Activated naive CD8-positive, alpha-beta T cell treated with anti-CD3 and anti-CD28 coated beads, Interleukin-2, amount 50 U/mL, for 16 hours (primary cell): ENCODE measurements at places on chromosomes 3 and 15.

DNA sequence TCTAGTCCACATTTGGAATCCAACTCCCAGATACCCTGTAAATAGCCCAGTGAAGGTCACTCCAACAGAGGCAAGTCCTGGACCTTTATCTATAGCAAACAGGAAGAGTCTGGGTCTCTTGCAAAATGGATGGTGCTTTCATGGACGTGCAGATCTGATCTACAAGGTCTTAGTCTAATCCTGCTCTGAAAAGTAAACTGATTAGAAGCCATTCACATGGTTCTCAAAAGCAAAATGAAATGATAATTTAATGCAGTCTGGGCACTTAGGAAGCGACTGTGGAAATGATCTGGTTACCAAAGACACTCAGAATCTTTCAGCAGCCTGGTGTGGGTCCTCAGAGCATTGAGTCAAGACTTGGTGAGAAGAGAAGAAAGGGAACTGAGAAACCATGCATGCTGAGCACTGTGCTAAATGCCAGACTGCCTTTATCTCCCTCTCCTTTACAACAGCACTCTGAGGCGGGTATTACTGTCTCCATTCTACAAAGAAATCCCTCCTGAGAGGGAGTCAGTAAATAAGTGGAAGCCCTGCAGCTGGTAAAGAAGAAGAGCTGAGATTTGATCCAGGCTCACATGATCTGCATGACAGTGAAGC, 29.0 kb downstream of the AQP9 start:
- DNase-seq = no peak

- DNase-seq = no peak
Measured at GRCh38 chr3:2513986-2514385, 415.3 kb downstream of the CNTN4 start.

DNA sequence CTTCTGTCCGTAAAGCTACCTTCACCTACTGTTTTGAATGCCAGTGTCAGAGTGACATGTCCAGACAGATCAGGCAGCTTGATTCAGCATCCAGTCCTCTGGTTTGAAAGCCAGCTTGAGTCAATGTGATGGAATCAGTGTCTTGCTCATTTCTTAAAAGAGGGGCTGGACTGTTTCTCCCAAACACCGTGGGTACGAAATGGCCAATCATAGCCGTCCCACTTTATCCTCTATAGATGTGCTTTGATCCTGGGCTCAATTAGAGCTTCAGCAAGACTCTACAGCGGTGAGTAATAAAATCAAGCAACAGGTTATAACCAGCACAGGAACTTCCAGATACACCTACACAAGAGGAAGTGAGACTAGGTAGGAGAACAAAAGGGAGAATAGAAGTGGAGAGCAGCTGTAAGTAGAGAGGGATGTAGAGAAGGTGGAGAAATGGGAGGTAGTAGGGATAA, 17.0 kb upstream of the OR5K1 start:
- no peak for DNase-seq

DNA sequence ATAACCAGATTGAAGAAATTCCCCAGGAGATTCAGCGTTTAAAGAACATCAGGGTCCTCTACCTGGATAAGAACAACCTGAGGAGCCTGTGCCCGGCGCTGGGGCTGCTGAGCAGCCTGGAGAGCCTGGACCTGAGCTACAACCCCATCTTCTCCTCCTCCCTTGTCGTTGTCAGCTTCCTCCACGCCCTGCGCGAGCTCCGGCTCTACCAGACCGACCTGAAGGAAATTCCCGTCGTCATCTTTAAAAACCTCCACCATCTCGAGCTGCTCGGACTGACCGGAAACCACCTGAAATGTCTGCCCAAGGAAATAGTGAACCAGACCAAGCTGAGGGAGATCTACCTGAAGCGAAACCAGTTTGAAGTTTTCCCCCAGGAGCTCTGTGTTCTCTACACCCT, 9.4 kb upstream of the LRRC34 start:
- DNase-seq = no peak

DNA sequence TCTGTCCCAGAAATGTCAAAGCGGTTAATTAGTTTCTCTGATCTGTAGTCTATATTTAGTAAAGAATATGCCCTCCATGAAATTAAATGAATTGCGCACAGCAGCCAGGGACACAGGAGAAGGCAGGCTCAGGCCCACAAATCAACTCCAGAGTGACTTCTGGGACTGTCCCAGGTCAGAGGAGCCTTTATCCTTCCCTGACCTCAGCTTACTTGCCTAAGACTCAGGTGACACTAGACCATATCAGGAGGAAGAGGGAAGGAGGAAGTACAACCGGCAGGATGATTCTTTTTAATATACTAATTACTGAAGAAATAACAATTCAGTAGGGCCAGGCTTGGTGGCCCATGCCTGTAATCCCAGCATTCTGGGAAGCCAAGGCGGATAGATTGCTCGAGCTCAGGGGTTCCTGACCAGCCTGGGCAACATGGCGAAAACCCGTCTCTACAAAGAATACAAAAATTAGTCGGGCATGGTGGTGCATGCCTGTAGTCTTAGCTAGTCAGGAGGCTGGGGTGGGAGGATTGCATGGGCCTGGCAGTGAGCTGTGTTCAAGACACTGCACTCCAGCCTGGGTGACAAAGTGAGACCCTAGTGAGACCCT, 1.8 kb upstream of the GPR15 start:
- DNase-seq = no peak

GRCh38 chr3:128232376-128233178, 79.3 kb downstream of the EEFSEC start:
- DNase-seq = no peak

- DNase-seq = no peak
Measured at GRCh38 chr3:58034738-58035523, 26.7 kb downstream of the FLNB start.

DNA sequence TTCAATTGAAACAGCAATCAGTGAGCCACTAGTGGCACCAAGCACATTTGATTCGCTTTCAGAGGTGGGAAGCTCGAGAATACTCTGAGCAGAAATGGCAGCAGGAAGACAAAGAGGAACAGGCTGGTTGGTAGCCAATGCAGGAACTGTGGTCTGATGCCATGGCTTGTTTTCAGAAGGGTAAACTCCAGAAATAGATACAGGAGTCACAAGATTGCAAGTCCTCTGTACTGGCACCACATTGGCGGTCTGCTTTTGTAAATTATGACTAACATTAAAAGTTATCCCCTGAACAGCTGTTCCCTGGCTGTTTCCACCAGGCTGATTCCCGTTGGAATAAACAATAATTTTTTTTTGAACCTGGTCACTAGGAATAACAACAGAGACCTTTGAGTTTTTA, 35.5 kb downstream of the USF3 start:
- no peak for DNase-seq

DNA sequence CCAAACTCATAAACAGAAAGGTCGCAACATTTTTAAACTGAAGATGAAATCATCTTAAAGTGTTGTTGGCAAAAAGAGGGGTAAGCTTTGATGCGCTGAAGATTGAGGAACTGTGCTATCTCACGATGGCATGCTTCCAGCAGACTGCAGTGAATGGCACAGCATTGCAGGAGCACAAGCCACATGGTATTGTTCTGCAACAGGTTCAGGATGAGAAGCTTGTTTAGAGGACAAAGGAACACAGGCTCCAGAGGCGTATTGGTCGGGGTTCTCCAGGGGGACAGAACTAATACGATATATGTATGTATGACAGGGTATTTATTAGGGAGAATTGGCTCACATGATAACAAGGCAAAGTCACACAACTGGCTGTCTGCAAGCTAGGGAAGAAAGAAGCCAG, 13.8 kb upstream of the PLD1 start:
- no peak for DNase-seq

- DNase-seq = no peak
Measured at GRCh38 chr15:74682954-74683353, 12.9 kb downstream of the EDC3 start.

DNA sequence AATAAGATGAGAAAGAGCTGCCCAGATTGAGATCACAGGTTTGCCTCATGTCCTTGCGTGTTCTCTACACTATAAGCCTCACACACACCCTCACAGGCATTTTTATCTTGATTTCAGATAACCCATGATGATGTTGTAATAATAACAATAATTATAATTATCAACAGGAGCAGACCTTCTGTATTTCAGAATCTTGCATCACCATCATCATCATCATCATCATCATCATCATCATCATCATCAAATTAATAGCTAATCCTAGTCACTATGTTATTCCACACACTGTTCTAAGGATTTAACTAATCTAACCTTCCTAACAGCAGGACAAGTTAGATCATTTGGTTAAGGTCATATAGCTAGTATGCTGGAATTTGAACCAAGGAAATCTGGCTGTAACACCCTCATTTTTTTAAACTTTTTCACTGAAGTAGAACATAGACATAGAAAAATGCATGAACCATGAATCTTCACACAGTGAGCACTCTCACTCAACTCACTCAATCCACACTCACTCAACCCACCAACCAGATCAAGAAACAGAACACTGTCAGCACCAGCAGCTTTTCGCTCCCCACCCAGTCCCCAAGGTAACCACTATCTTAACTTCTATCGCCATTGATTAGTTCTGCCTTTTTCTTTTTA, 1.8 kb upstream of the SH2D7 start:
- no peak for DNase-seq

DNA sequence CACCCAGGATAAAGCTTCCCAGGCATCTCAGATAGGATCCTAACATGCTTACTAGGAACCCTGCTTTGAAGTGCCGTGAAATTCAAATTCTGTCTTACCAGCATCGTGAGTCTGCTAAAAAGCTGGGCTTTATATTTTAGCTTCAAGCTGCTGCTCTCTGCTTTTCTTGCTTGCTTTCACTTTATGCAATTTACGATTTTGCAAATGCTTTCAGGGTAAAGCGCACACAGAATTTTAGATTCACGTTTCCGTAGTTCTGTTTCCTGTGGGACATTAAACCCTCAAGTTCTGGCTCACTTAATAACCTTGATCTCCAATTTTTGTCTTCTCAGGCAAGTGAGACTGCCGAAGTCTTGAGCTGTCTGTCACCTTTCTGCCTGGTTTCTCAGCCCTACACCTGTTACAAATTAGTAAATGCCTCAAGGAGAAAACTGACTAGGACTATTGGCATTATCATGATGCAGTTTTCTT, 170.5 kb upstream of the TGFBR2 start:
- DNase-seq = no peak

DNA sequence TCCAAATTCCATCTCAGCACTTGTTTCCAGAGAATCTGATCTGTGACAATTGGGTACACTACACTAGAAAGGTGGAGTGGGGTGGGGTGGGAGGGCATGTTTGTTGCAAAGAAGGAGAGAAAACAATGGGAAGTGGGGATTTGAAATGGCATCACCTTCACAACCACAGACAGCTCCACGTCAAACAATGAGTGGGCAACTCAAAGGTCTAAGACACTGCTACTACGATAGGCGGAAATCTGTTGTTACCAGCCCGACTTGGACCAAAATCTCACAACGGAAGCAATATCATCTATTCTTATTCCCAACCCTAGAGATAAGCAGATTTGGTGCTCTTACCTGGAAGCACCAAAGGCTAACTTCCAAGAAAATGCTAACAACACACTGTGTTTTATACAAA, 3.3 kb downstream of the CYP19A1 start:
- DNase-seq = no peak

GRCh38 chr3:125043599-125044151, 12.1 kb downstream of the HEG1 start:
- DNase-seq = no peak

DNA sequence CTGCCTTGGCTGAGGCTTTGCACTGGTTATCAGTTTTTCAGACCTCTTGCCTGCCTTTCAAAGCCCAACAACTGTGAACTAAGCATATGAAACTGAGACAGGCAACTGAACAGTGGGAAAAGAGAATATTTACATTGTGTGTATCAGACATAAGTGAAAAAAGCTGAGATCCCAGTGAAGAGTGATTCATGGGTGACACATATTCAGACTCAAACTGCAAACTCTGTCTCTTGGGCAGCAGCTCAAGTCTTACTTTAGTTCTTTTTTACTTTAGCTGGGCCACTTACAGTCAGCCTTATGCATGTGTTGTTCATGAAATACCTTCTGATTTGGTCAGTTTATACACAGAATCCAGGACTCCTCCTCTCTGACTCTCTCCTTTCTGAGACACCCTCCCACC, 19.2 kb downstream of the SUCLG2 start:
- DNase-seq = no peak
